ENCODE measurements at places on chromosomes 2 and 18. TPM values are rescaled to one million over a fixed set of nuclear protein-coding genes. Genes with fewer than 3 reads are reported as not detected.

Gene CEP192
- 32.7 TPM for total RNA-seq

Gene C2orf81
- total RNA-seq: 1.5 TPM

Gene KCNG2
- total RNA-seq: 6.4 TPM

Gene SLC19A3
- total RNA-seq: 0.17 TPM

GRCh38 chr2:69062307-69062962 is 49.5 kb downstream of the ANTXR1 start:
- no peaks in the 10 kb centered on the region for H3K27me3 ChIP-seq
- peaks cover 4% of the 10 kb centered on the region for H3K4me1 ChIP-seq
- H3K27ac ChIP-seq: no peak overlapping the region
- no peak overlapping the region for H3K4me3 ChIP-seq

DNA sequence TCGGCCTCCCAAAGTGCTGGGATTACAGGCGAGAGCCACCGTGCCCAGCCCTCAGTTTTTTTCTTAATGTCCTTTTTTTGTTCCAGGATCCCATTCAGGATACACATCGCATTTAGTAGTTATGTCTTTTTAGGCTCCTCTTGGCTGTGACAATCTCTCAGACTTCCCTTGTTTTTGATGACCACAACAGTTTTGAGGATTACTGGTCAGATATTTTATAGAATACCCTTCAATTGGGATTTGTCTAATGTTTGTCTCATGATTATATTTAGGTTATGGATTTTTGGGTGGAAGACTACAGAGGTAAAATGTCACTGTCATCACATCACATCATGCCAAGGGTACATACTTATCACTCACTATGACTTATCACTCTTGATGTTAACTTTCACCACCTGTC is 46.7 kb downstream of the SCN3A start:
- H3K27me3 ChIP-seq: no peaks in the 10 kb centered on the region
- no peaks in the 10 kb centered on the region for H3K36me3 ChIP-seq
- H3K4me3 ChIP-seq: no peak overlapping the region
- H3K27ac ChIP-seq: no peak overlapping the region
- DNase-seq: no peak

DNA sequence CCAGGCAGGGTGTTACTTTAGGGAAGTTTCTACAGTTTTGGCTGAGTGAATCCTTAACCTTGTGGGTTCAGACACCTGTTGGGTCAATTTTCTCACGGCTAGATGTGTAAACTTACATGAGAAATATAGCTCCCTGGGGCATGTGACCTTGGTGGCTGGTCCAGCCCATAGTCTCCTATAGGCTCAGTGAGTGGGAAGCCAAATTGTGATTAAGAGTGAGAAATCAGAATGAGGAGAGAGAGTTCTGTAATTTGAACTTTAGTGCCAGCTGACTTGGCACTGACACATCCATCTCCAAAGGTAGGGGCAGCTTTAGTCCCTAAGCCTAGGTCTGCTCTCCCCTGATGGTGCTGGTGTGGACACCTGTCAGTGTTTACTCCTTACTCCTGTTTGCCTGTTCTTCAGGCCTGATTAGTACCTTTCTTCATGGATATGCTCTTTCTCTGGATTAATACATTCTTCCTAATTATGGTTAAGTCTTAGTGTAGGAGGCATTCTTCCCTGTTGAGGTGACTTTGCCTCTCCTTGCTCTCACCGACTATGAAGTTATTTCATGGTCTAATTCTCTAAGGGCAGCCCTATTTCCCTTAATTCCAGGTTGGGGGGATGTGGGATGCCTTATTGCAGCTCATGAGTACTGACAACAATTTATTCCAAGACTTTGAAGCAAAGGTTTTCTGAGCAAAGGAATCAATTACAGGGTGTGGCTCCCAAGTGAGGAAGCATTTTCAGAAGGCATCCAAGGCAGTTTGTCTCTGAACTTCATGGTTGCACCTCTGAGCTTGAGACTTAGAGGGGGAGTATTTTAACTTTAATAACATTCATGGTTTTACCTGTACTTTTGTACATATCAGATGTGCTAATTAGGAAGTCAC is 177.3 kb downstream of the DYSF start:
- no peak overlapping the region for H3K4me3 ChIP-seq
- DNase-seq: no peak
- no peak overlapping the region for H3K27ac ChIP-seq
- no peaks in the 10 kb centered on the region for H3K36me3 ChIP-seq

DNA sequence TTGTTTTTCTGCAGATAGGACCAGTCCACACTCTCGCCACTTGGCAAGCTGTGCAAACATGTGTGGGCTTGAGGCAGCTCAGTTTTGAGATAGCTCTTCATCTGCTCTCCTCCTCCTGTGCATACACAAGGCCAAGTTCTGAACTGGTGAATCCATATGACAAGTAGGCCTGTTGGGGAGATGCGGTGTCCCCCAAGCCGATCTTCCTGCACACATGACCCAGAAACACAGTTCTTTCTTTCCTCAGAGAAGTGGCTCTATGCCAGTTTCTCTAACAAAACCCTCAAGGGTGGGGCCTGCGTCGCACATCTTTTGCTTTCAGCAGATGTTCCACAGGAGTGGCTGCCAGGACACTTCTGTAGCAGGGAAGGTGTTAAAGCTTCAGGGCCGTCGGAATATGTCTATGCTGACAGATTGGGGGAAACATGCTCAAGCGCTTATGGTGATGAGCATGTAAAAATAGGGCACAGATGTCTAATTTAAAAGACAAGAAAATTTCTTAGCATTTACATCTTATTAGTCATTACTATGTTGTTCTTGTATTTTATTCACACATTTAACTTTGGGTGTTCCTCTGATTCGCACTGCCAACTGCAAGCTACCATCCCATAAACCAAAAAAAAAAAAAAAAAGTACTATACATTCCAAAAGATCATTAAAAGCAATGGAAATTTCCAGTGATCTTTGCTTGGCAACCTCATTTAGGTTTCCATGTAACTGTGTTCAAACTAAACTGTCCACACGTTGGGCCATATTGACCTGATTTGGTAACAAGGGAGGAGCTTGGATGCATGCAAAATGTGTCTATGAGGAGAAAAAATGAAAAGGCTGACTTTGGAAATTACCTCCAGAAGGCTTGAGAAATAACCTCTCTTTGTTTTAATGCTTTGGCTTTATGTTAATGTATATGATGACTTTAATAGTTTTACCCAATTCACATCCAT is 1055.5 kb upstream of the KLHL29 start:
- H3K4me3 ChIP-seq: no peak overlapping the region
- no peaks in the 10 kb centered on the region for H3K4me1 ChIP-seq
- no peaks in the 10 kb centered on the region for H3K27me3 ChIP-seq
- H3K27ac ChIP-seq: no peak overlapping the region
- no peak for DNase-seq

- H3K27ac ChIP-seq: no peak overlapping the region
- H3K36me3 ChIP-seq: no peaks in the 10 kb centered on the region
- no peak for DNase-seq
- no peaks in the 10 kb centered on the region for H3K4me1 ChIP-seq
- no peaks in the 10 kb centered on the region for H3K27me3 ChIP-seq
These were observed 31.3 kb downstream of the GATA6 start for GRCh38 chr18:22200611-22201225.

DNA sequence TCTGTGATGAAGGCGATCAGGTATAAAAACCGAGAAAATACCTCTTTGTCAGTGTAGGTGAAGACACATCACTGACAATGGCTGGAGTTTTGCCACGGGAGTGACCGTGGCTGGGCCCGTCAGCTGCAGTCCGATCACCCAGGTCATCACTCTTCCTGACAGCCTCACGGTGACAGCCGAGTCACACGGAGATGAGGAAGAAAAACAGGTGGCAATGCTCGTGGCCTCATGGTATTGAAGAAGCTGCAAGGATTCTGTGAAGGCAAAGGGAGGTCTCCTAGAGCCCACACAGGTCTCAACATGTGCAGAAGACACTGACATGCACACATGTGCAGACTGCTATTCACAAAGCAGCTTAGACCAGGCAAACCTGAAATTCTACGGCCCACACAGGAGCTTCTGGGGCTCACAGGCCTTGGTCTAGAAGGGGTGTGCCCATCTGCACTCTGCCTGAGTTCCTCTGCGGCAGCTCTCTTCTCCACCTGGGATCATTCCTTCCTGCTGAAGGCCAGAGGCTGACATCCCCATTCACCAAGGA is 7.4 kb downstream of the COPS9 start:
- no peak for DNase-seq
- peaks cover 18% of the 10 kb centered on the region for H3K36me3 ChIP-seq
- H3K4me1 ChIP-seq: no peaks in the 10 kb centered on the region
- H3K27me3 ChIP-seq: no peaks in the 10 kb centered on the region

GRCh38 chr2:105873281-105873680 is 128.6 kb downstream of the NCK2 start:
- H3K27me3 ChIP-seq: no peaks in the 10 kb centered on the region
- peaks cover 7% of the 10 kb centered on the region for H3K4me1 ChIP-seq
- no peak for DNase-seq
- H3K36me3 ChIP-seq: no peaks in the 10 kb centered on the region
- H3K27ac ChIP-seq: no peak overlapping the region

DNA sequence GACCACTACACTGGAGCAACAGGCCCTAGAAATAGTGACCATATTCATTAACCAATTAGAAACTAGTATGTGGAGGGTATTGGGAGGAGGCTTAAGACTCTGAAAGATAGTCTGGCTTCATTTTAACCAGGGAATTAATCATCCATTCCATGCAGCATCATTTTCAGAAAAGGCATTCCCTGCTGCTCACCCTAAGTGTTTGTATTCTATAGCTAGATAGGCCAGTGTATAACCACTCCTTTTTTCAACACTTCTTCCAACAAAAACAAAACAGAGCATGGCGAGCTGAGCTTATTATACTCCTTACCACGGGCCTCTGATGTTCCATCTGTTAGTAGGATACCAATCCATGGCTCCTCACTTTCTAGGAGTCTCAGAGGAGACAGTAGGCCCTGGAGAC is 112.0 kb upstream of the PKDCC start:
- peaks cover 29% of the 10 kb centered on the region for H3K4me1 ChIP-seq
- H3K27me3 ChIP-seq: no peaks in the 10 kb centered on the region
- H3K36me3 ChIP-seq: no peaks in the 10 kb centered on the region

DNA sequence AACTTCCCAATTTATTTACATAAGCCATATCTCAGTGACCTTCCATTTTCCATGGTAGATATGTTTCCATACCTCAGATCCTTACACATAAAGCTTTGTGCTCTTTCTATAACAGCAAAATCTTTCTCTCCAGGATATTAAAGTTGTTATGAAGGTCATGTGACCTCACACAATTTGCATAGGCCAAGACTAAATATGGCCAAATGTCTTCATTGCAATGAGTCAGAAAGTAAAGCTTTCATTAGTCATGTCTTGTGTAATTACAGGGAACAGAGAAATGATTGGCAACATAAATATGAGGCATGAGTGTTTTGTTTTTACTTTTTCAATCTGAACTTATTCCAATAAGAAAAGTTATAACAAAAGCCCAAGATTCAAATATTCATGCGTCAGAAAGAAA is 243.5 kb downstream of the ASXL3 start:
- peak; percentile 94 for DNase-seq
- H3K36me3 ChIP-seq: no peaks in the 10 kb centered on the region
- H3K4me3 ChIP-seq: no peak overlapping the region
- no peaks in the 10 kb centered on the region for H3K27me3 ChIP-seq
- H3K4me1 ChIP-seq: peaks cover 2% of the 10 kb centered on the region

- H3K36me3 ChIP-seq: peaks cover 1% of the 10 kb centered on the region
- no peak for DNase-seq
- H3K4me1 ChIP-seq: no peaks in the 10 kb centered on the region
- H3K27ac ChIP-seq: no peak overlapping the region
- H3K4me3 ChIP-seq: no peak overlapping the region
- H3K27me3 ChIP-seq: no peaks in the 10 kb centered on the region
These were observed 20.5 kb upstream of the TET3 start for GRCh38 chr2:73964223-73964622.

DNA sequence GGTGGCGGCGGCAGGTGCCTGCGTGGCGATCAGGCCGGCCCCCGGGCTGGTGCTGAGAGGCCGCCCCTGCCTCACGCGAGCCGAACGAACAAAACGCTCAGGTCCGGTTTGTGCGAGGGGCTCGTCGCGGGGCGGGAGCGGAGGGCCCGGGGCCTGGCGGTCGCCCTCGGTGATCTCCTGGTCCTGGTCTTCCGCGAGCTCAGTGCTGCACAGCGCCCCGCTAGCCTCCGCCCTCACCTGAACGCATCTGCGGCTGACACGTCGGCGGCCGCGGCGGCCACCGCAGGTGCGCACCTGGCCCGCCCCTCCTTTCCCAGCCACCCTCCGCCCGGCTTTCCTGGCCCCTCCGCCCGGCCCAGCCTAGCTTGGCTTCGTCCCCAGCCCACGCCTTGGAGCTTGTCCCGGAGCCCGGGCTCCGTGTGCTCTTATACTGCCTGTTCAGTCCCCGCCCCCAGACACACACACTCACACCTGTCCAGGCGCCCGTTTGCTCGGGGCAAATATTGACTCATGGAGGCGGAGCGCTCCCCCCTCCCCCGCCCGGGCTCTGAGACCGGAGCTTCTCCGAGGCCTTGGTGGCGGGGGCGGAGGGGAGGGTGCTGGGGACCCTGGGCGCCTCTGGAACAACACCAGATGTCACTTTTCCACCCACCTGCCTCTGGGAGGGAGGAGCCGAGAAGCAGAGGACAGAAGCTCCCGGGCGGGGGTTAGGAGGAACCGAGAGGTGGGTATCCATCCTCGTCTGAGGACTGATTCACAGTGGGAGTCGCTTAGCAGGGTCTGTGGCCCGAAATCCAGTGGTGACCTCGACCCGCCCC is 8.6 kb upstream of the CRYBA2 start:
- no peak for DNase-seq
- H3K27ac ChIP-seq: no peak overlapping the region
- no peak overlapping the region for H3K4me3 ChIP-seq
- H3K27me3 ChIP-seq: peaks cover 64% of the 10 kb centered on the region
- no peaks in the 10 kb centered on the region for H3K36me3 ChIP-seq
- no peaks in the 10 kb centered on the region for H3K4me1 ChIP-seq

DNA sequence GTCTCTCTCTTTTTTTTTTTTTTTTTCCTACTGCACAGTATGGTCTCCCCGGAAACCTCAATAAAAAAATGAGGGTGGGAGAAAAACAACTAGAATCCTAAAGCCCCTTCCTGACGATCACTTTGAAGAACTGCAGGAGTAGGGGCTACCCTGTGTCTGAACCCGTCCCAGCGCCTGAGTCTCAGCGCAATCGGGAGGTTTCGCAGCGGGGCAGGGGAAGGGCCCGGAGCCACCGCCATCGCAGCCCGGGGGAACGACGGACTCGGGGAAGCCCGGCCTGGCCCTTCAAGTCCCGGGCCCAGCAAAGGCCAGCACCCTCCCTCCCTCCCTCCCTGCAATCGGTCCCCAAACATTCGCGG is 411 bp downstream of the NARS1 start:
- peak overlapping the region; percentile 90 for H3K27ac ChIP-seq
- no peak for DNase-seq
- no peaks in the 10 kb centered on the region for H3K4me1 ChIP-seq

DNA sequence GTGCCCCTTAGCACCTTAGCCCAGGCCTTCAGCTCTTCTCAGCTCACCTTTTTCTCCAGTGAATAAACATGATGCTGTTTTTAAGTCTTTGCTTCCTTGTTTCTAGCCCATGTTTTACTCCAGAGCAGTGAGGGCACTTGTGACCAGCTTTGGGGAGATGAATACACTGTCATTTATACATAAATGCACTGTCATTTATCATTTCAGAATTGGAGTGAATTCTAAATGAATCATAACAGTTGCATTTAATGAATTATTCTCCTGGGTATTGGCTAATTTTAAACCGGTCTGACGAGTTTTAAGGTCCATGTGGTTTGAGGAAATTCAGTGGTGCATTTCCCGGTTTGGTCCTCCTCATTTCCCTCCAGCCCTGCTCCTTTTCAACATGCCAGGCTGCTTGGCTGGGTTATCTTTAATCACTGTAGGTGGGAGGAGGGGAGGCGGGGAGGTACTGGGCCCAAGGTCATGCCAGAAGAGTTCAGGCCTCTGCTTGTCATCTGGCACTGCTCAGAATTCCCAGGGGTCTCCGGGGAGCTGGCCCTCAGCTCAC is 23.9 kb downstream of the PRKCE start:
- H3K4me3 ChIP-seq: no peak overlapping the region
- DNase-seq: no peak
- H3K27ac ChIP-seq: no peak overlapping the region
- no peaks in the 10 kb centered on the region for H3K27me3 ChIP-seq
- no peaks in the 10 kb centered on the region for H3K36me3 ChIP-seq

All from fibroblast of lung (primary cell).